NCI-H69 (cell line): ENCODE measurements at places on chromosomes 2 and 18.

DNA sequence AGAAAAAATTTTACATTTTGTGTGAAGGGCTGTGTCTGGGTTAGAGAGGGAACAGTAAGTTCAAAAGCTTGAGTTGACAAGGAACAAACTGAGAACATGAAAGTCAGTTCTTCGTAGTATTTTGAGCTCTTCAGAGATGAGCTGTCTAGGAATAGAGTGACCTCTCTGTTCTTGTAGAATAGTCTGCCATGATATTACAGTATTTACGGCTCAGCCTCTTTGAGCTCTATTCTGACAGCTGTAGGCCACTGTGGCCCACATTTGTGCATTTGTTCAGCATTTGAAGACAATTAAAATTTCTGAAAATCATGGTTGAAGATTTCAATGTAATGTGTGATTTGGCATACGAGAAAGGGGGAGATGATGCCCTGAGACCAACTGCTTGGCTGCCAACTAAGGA, 172.8 kb downstream of the MGAT5 start:
- DNase-seq, result no peak

- DNase-seq, result no peak
These were observed 100.4 kb upstream of the CD226 start for GRCh38 chr18:70047931-70048603.

- peak; percentile 27 for DNase-seq
These were observed 8.5 kb downstream of the PDK1 start for GRCh38 chr2:172564376-172564775.

DNA sequence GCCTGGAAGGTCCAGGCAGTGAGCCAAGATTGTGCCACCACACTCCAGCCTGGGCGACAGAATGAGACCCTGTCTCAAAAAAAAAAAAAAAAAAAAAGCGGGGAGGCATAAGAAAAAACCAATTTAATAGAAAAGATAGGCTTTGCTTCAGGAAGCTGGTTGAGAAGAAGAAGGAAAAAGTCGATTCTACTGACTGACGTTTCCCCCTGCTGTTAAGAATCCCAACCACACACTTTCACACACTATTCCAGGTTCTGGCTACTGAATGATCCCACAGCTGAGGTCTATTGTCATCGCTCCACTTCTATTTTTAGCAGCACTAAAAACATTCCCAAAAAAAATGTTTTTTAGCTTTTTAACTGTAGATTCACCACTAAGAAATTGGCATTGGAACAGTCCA, 6.7 kb upstream of the CHCHD5 start:
- no peak for DNase-seq

DNA sequence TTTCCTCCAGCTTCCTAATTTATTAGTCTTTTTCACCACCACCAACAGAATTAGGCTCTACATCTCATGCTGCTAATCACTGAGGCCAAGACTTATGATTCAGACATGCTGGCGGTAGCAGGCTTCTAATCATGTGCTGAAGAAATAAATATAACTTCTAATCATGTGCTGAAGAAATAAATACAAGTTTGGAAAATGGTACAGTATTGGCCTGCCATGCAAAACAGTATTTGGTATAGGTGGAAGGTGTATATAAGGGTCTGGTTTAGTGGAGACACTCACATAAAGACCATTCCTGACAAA, 240.7 kb downstream of the TGIF1 start:
- no peak for DNase-seq

DNA sequence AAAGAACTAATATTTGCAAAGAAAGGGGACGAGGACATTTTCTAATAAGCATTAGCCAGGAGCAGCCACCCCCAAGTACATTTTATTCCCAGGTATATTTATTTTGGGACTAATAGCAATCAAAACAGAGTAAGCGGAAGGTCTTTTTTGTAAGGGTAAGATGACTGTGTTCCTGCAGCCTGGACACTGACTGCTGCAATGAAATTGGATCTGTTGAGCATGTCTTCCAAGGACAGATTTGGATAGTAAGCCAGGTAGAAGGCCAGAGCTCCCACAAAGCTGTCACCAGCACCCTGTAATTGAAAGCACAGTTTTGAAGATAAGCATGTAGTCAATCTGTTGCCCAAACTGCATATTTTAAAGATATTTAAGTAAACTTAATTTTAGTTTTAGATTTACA, 10.0 kb downstream of the MRPL33 start:
- DNase-seq, result peak; percentile 2

GRCh38 chr2:50863856-50864255, 168.1 kb downstream of the NRXN1 start:
- peak; percentile 95 for DNase-seq
